ENCODE measurements at places on chromosomes 1 and 21.

GRCh38 chr1:219365451-219365850, 191.8 kb downstream of the LYPLAL1 start:
- DNase-seq = no peak

DNA sequence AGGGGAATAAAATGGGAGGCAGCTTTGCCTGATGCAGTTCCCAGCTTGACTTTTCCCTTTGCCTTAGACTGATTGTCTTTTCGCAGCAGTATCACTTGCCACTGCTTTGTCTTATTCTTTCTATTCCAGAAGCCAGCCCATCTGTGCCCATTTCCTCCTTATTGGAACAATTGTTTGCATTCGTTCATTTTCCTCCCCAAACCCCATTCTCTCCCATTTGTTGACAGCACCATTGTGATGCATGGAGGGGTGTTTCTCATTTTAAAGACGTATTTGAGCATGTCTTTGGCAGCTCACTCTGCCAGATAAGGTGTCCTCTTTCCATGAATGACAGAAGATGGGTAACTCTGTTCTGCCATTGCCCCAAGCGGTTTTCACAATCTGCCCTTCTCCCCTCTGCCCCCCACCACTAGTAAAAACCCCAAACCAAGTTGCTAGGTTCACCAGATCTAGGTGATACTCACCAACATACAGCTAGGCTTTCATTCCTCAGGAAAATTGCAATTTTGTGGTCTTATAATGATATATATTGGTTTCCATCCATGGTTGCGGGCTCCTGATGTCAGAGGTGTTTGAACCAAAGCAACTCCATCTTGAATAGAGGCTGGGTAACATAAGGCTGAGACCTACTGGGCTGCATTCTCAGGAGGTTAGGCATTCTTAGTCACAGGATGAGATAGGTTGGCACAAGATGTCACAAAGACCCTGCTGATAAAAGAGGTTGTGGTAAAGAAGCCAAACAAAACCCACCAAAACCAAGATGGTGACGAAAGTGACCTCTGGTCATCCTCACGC, 30.8 kb downstream of the SERBP1 start:
- no peak for DNase-seq

DNA sequence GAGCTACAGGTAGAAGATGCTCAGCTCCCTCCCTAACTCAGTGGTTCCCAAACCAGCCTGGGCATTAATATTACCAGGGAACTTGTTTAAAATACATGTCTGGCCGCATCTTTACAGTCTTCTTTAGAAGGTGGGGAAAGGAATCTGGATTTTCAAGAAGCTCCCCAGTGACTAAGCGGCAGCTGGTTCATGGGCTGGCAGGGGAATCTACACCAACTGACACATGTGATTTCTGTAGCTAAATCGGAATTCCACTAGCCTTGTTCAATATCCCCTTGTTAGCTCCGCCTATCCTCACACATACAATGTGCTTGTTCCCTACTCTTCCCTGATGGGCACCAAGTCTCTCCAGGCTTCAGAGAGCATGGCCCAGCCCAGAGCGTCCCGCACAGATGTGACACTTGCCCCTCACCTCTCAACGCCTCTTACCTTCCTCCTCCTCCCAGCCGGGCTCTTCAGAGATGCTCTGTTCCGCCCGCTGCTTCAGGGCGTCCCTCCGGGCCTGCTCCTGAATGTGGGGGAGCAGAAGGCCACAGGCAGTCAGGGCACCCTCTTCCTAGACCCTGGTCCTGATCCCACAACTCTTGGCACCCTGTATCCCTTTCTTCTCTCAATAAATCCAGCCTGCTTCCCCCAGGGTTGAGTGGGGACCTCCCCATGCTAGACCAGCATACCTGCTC, 15.3 kb downstream of the TSSK3 start:
- DNase-seq = no peak

DNA sequence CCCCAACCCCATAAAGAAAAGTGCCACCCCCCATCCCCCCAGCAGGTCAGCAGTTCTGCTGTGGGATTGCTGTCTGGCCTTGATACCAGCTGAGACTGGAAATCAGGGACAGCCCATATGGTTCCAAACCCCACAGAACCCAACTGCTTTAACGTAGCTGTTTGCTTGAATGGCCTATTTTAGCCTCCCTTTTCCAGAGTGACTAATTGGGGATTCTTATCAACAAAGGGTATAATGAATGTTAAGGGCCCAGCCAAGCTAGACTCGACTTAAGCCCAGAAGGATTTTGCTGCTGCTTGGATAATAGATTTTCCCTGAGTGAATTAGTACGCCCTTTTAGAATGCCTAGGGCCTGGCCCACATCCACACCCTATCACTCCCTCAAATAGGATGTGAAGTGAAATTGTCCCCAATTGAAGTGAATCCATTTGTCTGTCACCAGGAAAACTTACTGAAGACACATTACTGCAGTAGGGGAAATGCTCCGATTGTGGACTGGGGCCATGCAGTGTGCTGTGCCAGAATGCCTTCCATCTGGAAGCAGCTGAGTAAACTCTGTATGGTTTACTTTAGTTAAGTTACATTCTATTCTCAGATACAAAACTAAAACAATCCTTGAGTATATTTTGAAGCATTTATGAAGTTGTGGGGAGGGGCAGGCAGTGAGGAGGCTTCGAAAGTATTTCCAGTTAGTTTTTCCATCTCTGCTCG, 156.9 kb downstream of the DHRS3 start:
- no peak for DNase-seq

DNA sequence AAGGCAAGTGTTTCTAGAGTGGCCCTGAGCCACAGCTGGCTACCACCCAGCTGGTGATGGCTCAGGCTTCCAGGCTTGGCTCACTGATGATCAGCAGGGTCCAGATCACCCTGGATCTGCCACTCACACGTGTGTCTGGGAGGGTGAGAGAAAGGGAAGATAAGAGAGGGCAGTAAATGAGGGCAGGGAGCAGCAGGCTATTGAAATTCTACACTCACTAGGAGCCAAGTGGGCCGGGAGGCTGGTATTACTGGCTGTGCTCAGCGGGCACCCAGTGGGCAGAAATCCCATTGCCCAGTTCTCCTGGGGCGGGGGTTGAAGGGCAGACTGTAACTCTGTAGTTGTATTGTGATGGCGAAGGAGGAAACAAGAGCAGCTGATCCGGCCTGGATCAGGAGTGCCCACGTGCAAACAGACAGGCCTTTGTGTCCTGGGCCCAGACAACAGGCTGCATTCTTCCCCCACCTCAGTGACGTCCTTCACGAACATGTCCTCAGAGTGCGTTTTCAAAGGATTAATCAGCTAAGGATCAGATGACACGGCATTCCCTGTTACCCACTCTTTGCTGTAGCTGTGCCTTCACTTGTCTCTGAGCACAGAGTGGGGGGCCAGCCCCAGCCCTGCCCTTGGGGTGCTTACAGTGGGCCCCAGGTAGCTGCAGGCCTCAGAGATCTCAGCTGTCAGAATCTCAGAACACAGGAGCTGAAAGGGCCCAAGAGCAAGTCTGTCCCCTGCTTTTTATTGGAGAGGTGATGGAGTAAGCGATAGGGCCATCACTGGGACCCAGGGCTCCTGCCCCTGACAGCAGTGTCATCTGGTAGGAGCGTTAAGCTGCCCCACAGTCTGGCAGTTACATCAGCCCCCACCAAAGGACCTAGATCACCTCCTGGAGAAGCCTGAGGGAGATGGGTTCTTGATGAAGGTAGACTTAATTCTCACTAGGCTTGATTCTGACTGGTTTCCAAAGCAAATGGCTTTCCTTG, 60.5 kb downstream of the ATP1A1 start:
- no peak for DNase-seq

GRCh38 chr21:22710721-22711120, 1712.5 kb downstream of the NCAM2 start:
- no peak for DNase-seq

GRCh38 chr1:88029899-88030298, 654.2 kb upstream of the PKN2 start:
- DNase-seq = no peak

DNA sequence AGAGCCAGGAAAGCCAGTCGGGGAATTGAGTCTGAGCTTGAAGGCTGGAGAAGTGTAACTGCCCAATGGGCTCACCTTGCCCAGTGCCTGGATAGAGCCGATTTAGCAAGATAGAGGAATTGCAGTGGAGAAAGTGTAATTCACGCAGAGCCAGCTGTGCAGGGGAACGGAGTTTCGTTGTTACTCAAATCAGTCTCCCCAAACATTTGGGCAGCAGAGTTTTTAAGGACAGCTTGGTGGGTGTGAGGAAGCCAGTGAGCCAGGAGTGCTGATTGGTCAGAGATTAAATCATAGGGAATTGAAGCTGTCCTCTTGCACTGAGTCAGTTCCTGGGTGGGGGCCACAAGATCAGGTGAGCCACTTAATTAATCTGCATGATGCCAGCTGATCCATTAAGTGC, 28.4 kb upstream of the NLRP3 start:
- DNase-seq = no peak

DNA sequence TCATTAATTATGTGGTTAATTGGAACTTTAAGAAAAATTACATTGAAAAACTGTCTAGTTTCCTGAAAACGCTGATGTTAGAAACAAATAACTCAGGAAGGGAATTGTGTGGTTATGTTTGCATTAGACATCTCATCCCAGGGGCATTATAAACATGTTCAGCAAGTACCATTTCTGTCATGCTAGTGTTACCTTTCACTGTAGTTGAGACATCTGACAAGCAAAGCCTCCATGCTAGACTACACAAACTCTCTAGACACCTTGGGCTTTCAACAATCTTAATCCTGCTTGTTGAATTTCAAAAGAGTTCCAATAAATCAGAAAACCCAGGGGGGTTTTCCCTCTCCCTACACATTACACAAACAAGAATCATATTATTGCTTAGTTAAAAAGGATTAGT, 536.8 kb downstream of the KCNT2 start:
- no peak for DNase-seq

GRCh38 chr1:224805889-224806288, 123.6 kb upstream of the DNAH14 start:
- DNase-seq = no peak

DNA sequence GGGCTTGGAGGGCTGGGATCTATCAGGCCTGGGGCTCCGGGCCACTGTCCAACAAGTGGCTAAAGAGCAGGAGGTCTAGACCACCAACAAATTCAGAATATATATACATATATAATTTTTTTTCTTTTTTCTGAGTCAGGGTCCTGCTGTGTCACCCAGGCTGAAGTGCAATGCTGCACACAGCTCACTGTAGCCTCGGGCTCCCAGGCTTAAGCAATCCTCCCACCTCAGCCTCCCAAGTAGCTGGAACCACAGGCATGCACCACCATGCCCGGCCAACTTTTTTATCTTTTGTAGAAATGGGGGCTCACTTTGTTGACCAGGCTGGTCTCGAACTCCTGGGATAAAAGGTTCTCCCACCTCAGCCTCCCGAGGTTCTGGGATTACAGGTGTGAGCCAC, 6.8 kb upstream of the LAPTM5 start:
- no peak for DNase-seq

DNA sequence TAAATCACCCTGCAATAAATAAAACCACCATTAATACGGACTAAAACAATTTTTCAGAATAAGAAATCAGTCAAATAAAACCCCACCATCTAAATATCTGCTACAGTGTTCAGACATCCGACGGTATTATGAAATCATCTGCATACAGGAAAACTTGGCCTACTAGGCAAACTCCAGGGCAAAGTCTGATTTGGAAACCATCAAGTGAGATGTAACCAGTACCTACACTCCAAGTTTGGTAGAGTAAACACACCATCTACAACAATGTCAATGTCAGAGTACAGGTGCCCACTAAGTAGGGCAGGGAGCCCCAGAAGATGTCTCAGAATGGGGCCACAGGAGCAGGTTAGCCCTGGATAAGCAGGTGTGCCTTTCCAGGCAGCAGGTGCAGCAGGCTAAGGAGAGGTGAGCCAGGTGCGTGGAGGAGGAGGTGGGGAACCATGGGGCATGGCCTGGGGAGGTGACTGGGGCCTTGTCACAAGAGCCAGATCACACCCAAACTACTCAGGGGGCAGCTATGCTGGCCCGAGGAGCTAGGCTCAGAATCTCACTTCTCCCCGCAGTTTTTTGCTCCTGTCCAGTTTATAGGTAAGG, 59.6 kb downstream of the CAPZB start:
- no peak for DNase-seq

DNA sequence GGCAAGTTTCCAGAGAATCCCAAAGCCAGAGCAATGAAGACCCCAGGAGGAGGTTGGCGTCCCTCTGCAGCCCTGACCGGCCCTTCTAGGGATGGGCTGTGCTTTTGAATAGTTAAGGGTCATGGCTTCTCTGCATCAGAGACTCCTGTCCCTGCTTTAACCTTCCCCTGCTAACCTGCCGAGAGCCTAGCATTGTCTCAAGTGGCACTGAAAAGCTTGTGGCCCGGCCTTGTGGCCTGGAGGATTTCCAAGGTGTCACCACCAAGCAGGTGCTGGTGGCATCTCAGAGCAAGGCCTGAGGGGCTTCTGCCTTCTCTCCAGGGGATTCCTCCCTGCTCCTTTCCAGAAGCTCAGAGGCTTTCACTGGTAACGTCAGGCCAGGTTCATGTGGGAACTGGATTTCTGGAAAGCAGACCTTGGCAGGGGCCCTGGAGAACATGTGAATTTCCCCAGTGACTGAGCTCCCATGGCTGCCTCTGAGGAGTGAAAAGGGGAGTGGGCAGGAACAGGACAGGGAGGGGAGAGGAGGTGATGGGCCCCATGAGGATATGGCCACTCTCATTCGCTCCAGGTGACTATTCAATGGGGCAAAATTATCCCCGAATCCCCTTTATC, 409.9 kb downstream of the PTPRU start:
- no peak for DNase-seq

DNA sequence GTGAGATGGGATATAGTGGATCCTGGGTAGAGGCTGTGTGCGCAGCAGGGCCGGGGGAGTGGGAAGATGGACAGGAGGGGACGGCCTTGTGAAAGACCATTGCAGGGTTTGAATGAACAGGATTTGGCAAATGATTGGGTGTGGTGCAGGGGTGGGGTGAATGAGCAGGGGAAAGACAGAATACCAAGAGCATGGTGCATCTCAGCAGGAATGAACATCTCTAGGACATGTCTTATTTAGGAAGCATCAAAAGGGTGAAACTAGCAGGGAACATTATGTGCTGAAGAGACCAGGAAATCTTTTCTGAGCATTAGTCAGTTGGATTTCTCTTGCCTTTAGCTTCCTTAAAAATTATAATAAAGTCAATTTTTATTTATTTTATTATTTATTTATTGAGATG, 60.6 kb upstream of the SLC2A1 start:
- DNase-seq = no peak

DNA sequence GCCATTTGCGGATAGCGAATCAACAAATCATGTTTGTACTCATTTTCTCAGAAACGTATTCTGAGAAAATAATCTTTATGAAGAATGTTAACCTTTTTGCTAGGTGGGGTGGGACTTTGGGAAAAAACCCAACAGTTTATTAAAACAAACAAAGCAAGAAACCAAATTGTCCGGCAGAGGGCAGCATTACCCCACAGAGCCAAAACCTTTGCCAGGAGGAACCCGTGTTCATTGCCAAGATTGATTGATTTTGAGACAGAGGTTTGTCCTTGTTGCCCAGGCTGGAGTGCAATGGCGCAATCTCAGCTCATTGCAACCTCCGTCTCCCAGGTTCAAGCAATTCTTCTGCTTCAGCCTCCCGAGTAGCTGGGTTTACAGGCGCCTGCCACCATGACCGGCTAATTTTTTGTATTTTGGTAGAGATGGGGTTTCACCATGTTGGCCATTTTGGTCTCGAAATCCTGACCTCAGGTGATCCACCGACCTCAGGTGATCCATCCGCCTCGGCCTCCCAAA, 70.8 kb upstream of the RHOU start:
- DNase-seq = no peak

- no peak for DNase-seq
These were observed 83.6 kb upstream of the SLC44A3 start for GRCh38 chr1:94736549-94736948.

GRCh38 chr1:16391411-16391810, 24.4 kb downstream of the SZRD1 start:
- DNase-seq = no peak

- no peak for DNase-seq
These were observed 41.8 kb downstream of the NTPCR start for GRCh38 chr1:232992227-232992626.

Data from activated gamma-delta T cell (primary cell).